NCI-H1694 treated with DMSO at 0.1 percent for 48 hours (cell line): ENCODE measurements at places on chromosomes 5 and 9.

- no peak for DNase-seq
These were observed 4.4 kb downstream of the SNX18 start for GRCh38 chr5:54521856-54522479.

GRCh38 chr5:54985301-54986268, at the start of gene ESM1:
Gene ESM1, minus strand, starts transcription at chr5:54985593. Its CDS starts 76 bp downstream, at chr5:54985517.
- no peak for DNase-seq

DNA sequence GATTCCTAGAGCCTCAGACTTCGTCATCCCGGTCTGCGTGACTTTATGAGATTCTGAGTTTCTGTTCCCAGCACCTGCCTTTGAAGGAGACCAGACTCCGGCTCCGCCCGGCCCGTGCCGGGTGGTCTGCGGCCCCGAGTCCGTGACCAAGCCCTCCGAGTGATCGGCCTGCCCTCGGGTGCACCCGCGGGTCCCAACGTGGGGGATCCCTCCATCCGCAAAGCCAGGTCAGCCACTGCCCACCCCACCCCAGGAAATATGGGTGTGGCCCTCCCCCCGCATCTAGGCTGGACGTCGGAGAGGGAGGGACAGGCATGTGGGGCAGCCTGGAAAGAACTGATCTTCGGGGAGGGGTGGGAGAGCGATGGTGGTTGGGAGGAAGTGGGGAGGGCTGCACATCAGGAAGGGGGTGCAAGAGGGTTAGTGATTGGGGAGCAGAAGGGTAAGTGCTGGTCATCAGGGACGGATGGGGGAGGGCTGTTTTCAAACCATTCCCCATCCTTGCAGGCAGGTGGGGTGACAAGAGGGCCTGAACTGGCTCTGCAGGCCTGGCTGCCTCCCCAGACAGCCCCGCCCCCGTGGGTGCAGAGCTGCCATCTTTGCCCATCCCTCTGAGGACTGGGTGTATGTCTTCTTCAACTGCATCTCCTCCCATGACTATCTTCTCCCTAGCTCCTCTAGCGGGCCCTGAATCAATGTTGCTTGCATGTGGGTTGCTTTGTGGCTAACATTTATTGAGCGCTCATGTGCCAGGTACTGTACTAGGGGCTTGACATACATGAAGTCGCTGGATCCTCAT, 747 bp downstream of the LRSAM1 start:
- no peak for DNase-seq

DNA sequence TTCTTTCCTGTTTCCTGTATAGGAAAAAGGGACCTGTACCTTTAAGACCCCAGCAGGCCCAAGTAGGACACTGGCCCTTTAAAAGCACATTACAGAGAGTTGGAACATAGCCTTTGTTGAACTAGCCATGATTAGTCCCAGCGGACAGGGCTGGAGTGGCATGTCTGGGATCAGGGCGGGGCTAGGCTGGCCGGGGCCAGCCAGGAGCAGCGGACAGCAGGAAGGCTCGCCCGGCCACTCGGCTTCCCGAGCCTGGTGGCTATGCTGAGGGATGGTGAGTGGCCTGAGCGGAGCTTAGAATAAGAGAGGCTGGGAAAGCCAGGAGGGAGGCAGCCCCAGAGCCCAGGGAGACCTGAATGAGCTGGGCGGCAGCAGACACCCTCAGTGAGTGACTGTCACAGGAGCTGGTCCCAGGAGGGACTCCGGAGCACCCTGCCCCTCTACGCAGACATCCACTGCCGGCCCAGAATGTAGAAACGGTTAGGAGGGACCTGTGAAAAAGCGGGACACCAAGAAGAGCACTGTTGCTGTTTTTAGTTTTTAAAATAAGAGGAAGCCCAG, 92.1 kb downstream of the DAB2IP start:
- DNase-seq: no peak

- no peak for DNase-seq
These were observed 729.4 kb downstream of the MTRR start for GRCh38 chr5:8598356-8598755.
